Activated CD8-positive, alpha-beta memory T cell treated with anti-CD3 and anti-CD28 coated beads for 4 hours (primary cell): ENCODE measurements at places on chromosomes 7 and 10.

GRCh38 chr10:8144496-8144895, 90.0 kb downstream of the GATA3 start:
- no peak for DNase-seq

- DNase-seq, result no peak
These were observed 160.7 kb downstream of the LRRTM3 start for GRCh38 chr10:67086327-67087134.

GRCh38 chr7:102098986-102099385, 187.7 kb upstream of the SH2B2 start:
- DNase-seq, result no peak

DNA sequence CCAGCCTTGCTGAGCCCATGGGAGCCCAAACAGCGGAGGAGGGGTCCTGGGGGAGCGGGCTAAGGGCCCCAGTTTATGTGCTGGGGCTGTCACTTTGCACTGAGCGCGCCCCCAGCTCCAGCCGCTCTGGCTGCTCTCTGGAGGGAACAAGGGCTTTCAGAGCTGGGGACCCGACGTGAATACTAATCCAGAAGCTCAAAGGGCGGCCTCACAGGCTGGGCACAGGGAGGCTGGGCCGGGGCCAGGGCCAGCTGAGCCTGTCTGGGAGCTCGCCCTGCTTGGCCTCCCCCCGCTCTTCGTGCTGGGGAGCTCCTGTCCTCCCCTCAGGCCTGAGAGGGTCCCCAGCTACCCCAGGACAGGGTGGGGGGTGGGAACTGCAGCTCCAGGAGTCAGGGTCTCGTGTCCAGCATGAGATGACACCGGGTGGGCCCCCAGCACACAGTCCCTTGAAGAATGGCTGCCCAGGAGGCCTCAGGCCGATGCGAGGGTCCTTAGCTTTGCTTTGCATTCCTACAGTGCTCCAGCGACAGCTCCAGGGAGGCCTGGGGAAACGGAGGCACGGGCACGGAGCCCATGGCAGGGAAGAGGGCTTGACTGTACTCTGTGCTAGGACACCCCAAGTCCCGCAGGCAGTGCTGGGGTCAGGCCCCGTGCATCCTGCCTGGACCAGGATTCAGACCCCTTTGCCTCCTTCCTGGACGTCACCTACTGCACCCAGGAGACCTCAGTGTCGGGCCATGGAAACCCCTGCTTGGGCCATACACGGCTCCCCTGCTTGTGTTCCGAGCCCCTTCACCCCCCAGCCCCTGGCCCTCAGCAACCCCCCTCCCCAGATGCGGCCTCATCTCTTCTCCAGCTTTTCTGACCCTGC, 5.8 kb upstream of the AMZ1 start:
- DNase-seq, result no peak

- no peak for DNase-seq
These were observed 113.8 kb downstream of the MARCHF5 start for GRCh38 chr10:92404612-92405418.

DNA sequence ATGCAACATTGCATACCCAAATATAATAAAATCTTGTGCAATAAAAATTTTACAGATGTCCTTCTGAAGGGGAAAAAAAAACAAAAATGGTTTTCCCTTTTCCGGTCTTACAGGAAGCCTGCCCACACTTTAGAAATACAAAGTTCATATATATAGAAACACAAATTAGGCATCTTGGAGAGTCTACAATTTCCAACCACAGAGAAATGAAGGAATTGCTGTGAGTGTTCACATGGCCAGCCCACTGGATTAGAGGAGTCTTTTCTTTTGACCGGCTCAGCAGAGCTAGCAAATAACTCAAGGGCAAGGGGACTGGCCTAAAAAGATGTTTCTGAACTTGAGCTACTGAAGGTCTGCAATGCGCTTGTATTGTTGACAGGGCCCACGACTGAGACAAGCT, 92.4 kb downstream of the GLI3 start:
- DNase-seq, result no peak

DNA sequence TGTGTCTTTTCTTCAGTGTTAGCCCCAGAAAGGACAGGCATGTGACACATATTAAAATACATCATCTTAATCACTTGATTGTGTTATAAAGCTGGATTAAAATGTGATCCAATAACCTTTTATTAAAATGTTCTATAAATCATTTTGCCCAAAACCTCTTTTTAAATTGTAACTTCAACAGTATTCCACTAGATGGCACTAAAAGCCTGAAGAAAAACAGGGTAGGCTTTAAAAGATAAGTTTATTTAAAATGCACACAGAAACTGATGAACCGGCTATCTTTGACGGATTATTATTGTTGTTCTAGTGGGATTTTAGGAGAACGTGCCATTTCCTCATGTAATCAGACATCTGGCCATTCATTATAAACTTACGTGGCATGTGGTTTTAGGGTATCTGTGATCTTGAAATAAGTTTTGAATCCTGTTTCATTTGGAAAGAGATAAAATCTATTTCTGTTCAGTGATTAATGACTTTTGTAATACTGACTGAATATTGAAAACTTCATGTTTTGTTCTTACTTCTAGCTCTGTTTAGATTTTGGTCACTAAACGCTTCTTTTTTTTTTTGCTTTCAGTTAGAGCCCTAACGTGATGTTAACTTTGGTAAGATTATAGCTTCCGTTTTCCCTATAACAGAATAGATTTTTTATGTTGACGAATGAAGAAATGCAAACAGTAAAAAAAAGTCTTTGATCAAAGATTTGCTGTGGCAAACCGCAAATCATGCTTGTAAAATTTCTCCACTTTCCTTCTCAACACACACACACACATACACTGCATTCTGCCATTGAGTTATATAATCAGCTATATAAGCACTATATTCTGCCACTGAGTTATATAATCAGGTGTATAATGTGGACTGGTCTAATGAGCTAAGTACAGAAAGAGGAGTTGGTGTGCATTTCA, 13.6 kb downstream of the VPS50 start:
- no peak for DNase-seq

DNA sequence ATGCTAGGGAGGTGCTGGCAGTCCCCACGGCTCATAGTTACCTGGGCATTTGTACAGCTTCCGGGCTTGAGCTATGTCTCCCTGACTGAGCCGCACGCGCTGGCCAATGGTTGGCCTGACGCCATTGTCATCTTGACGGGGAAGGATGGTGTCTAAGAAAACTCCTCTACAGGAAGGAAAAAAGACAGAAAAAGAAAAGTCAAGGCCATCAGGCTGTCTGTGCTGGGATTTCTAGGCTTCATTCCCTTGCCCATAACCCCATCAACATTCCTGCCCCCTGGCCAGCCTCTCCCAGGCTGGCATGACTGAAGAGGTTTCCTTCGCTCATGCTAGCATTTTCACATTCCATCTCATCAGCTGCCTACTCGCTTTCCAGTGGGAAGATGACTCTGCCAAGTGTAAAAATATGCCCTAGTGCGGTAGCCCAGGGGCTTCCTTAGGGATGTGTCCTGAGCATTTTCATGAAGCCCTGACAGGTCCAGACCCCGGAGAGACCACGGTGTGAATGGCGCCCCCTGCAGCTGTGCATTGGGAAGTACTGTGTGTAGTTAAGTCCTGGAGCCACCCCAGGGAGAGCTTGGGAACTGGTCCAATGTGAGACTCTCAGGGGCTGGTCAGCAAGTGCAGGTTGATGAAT, 54.5 kb upstream of the OPALIN start:
- no peak for DNase-seq

- DNase-seq, result no peak
These were observed 489.6 kb downstream of the TNS3 start for GRCh38 chr7:47092336-47092735.

- DNase-seq, result no peak
These were observed 1.5 kb downstream of the PDLIM1 start for GRCh38 chr10:95289003-95289920.

- no peak for DNase-seq
These were observed 14.0 kb upstream of the CDH23 start for GRCh38 chr10:71382757-71383156.

DNA sequence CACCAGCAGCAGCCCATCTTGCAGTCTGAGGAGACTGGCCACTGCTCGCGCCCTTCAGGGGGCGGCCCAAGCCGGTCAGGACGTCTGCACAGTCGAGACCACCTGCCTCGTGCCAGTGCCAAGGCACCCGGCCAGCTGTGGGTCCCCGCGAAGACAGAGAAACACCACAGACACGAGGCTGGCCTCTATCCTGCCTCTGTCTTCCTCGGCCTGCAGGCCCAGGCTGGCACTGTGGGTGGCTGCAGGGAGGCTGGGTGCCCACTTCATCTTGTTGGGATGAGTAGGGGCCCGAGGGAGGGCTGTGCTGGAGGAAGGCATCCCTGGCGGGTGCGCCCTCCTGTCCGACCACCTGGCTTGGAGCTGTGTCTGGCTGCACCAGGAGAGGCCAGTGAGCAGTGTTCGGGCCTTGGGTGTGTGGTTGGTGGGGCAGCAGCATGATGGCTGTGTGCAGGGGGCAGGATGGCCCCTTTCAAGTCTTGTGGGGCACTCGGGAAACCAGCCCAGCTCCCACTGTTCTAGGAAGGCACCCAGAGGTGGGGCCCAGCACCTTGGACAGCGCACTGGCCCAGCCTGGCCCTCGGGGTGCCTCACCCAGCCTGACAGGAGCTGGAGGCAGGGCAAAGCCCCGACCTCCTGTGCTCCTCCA, 7.3 kb downstream of the DPYSL4 start:
- no peak for DNase-seq

- DNase-seq, result no peak
These were observed 404.7 kb upstream of the PODXL start for GRCh38 chr7:131961054-131961680.

- DNase-seq, result no peak
These were observed 101.4 kb downstream of the PODXL start for GRCh38 chr7:131455001-131455400.

DNA sequence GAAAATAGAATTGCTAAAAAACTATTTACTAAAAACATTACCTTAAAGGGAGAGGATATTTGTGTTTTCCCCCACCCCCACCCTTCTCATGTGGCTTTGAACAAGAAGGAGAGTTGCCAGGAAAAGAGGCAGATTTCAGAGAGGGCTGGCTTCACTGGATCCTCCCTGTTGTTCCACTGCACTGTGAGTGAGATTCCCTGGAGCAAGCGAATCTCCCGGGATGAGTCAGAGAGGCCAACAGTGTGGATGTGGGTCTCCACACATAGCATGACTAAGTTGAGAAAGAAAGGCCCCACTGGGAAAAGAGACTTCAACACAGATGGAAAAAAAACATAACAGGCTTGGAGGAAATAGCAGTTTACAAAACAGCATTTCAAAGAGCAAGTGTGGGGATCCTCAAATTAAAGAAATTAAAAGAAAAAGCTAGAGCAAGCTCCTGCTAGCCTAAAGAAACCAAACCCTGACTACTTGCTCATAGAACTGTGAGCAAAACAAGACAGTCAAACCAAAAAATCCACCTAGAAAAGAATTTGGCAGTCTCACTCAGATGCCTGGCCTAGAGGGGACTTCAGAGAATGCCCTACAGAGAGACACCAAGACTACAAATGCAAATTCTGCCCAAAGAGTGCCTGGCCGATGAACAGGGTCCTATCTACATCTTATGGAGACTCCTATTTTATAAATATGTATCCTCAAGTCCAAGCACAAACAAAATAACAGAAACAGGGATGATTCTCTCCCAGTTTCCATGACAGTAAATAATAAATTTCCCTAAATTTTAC, 3.4 kb downstream of the CAV1 start:
- DNase-seq, result no peak

DNA sequence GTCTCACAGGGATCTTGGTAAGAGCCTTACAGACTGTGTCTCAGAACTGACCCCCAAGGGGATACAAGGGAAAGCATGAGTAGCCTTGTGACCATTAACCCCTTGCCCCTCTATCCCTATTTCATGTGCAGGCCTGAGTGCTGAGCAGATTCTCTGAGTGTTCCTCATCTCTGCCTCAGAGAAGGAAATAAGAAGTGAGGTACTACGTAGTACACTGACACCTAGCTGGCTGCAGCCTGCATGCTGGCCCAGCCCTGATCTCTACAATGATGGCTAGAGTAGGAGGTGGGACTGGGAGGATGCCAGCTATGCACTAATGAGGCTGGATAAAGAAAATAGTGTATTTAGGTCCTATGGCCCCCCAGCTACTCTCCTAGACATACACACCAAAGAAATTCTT, 174.9 kb upstream of the HPS1 start:
- no peak for DNase-seq

- DNase-seq, result no peak
These were observed 70.0 kb upstream of the VOPP1 start for GRCh38 chr7:55642266-55642665.

DNA sequence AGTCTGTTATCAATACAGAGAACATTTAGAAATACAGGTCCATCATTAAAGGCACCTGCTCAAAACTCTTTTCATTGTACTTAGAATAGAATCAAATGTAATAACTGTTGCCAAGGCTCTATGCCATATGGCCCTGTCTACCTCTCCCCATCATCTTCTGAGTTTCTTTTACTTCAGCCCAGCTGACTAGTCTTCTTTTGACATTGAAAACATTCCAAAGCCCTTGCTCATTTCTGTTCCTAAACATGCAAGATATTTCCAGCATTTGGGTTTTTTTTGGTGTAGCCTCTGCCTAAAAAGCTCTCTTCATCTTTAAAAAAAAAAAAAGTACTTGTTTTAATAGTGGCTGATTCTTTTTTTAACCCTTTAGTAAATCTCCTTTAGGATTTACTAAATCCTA, 165.5 kb upstream of the SMIM30 start:
- DNase-seq, result no peak

- DNase-seq, result no peak
These were observed 97.3 kb downstream of the GRID1 start for GRCh38 chr10:86269332-86269731.
